ENCODE measurements at places on chromosomes 6 and 20. TPM values are rescaled to one million over a fixed set of nuclear protein-coding genes. Genes with fewer than 3 reads are reported as not detected.

The XKR7 gene
- total RNA-seq: not detected

DNA sequence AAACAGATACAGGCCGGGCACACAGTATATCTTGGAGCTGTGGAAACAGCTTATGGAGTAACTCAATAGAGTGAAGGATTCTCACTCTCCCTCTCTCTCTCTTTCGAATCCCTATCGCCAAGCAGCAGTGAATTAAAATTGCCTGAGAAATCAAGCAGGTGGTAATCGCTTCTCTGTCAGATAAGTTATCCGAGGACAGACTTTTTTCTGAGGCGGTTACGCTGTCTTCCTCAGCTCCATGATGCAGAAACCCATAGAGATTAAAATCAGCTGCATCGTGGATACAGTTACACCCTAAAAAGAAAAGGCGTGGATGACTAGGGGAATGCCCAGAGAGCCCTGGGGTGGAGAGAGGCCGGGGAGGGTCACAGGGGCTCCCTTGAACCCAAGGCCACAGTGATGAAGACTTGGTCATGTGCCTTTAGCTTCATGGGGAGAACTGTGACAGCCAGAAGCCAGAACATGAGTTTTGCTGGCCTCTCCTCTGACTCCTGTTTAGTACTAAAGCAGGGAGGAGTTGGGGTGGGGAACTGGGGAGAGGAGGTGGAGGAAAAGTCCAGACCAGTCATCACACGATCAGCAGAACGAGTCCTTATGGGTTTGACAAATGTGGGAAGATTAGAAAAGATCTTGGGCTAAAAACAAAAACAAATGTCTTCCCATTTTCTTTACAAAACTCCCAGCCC lies 138.8 kb upstream of the JARID2 start:
- no peaks in the 10 kb centered on the region for H3K27me3 ChIP-seq
- no peak for DNase-seq
- H3K4me3 ChIP-seq: no peak overlapping the region
- H3K4me1 ChIP-seq: peaks cover 2% of the 10 kb centered on the region
- H3K36me3 ChIP-seq: no peaks in the 10 kb centered on the region

The RBM38 gene
- 116 TPM for total RNA-seq

The REPS1 gene
- 44.9 TPM for total RNA-seq

- peaks cover 27% of the 10 kb centered on the region for H3K4me1 ChIP-seq
- H3K4me3 ChIP-seq: no peak overlapping the region
- H3K36me3 ChIP-seq: peaks cover 55% of the 10 kb centered on the region
- peak overlapping the region; percentile 52 for H3K27ac ChIP-seq
These were observed 7.7 kb downstream of the LSM14B start for GRCh38 chr20:62129731-62130531.

GRCh38 chr6:29726571-29727194 lies 3.4 kb downstream of the HLA-F start:
- no peaks in the 10 kb centered on the region for H3K27me3 ChIP-seq
- DNase-seq: no peak
- peak overlapping the region; percentile 93 for H3K4me3 ChIP-seq

DNA sequence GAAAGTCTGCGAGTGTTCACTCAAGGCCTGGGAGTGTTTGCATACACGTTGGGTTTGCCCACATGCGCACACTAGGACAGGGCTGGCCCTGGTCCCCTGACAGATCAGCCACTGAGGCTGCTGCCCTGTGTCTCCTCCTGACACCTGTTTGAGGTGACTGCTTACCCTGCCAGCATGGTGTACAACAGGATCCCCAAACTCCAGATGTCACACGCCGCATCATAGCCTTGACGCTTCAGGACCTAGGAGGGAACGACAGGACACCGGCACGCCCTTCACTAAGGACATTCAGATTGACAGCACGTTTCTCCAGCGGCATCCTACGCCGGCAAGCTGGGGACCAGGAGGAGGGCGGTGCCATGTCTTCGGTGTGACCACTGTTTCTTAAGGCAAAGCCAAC lies 37.0 kb upstream of the MPC1 start:
- H3K4me1 ChIP-seq: peaks cover 65% of the 10 kb centered on the region
- H3K27me3 ChIP-seq: no peaks in the 10 kb centered on the region
- no peak for DNase-seq
- H3K36me3 ChIP-seq: peaks cover 13% of the 10 kb centered on the region

GRCh38 chr6:7237653-7238188 lies 75.3 kb downstream of the SSR1 start:
- H3K36me3 ChIP-seq: peaks cover 6% of the 10 kb centered on the region
- peaks cover 31% of the 10 kb centered on the region for H3K4me1 ChIP-seq
- H3K4me3 ChIP-seq: no peak overlapping the region
- no peak overlapping the region for H3K27ac ChIP-seq
- no peak for DNase-seq

- no peaks in the 10 kb centered on the region for H3K36me3 ChIP-seq
- no peak overlapping the region for H3K4me3 ChIP-seq
- no peak overlapping the region for H3K27ac ChIP-seq
- no peak for DNase-seq
- H3K27me3 ChIP-seq: peaks cover 1% of the 10 kb centered on the region
These were observed 21.1 kb upstream of the CD24 start for GRCh38 chr6:106995640-106996039.

DNA sequence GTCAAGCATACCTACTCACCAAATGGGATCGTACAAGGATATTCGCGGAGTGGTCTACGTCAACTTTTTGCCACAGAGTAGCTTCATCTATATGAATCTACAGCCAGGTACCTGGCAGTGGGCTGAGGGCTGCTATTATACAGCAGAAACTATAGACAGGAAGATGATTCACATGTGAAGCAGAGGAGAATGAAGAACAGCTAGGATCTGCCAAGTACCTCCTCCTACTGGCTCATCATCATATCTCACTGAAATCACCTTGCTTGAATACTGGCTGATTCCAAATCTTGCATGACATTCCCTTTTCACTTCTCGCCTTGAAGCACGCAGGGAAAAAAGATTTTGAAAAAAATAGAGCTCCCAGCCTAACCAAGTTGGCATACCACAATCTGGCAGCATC lies 488.7 kb upstream of the NRSN1 start:
- H3K4me1 ChIP-seq: no peaks in the 10 kb centered on the region
- no peak overlapping the region for H3K4me3 ChIP-seq
- DNase-seq: no peak
- no peaks in the 10 kb centered on the region for H3K27me3 ChIP-seq
- no peak overlapping the region for H3K27ac ChIP-seq

GRCh38 chr6:89637960-89638319 lies 607 bp downstream of the LYRM2 start:
- H3K27me3 ChIP-seq: no peaks in the 10 kb centered on the region
- H3K4me1 ChIP-seq: peaks cover 29% of the 10 kb centered on the region
- no peak for DNase-seq
- peak overlapping the region; percentile 97 for H3K27ac ChIP-seq
- peak overlapping the region; percentile 94 for H3K4me3 ChIP-seq

DNA sequence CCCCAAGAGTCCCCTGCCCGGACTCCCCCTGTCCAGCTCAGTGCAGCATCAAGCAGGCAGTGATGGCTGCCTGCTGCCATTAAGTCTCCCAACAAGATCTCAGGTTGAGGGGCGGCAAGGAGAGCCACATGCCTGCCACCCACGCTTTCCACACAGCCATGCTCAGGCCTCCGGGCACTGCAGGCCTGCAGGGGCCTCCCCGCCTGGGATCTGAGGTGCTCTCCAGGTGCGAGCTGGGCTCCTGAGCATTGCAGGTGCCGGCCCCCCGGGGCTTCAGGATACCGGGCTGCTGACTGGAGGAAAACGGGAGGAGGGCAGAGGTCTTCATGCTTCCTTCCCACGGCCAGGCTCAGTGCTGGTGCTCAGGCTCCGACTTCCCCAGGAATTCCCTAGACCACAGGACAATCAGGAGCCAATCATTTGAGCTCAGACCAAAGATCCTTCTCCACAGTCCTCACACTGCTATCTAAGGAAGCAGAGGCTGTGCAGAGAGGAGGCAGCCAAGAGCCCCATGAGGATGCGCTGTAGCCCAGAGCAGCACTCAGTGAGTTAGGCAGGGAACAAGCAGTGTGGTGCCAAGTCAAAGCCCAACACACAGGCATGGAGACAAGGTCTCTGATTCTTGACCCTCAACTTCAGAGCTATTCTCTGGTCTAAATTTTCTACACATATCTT lies 52.7 kb downstream of the PYGB start:
- no peak overlapping the region for H3K4me3 ChIP-seq
- H3K27me3 ChIP-seq: no peaks in the 10 kb centered on the region
- no peak for DNase-seq
- H3K4me1 ChIP-seq: peaks cover 3% of the 10 kb centered on the region
- H3K27ac ChIP-seq: no peak overlapping the region

The COL12A1 gene
- total RNA-seq: not detected

The GJA10 gene
- not detected for total RNA-seq

DNA sequence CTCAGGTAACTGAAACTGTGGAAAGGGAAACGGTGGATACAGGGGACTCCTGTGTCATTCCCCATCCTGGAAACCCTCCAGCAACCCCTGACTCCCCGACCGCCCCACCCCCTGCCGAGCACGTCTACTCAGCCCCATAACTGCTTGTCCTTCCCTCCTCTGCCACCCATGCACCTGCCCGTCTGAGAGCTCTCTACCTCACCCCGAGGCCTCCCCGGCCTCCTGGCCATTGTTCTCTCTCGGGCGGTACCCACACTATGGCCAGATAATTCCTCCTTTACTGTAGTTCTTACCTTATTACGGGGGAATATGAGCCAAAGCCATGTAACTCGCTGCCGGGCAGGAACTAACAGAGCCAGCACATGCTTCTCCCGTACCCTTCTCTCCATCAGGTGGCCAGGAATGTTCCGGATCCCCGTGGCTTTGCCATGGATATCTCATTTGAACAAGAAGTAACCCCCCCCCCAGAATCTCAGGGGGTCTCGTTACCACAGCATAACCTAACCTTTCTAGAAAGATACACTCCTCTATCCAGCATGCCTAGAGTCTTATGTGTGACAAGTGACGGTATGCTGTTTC lies 4.8 kb upstream of the IRF4 start:
- DNase-seq: no peak
- no peak overlapping the region for H3K27ac ChIP-seq
- peaks cover 4% of the 10 kb centered on the region for H3K27me3 ChIP-seq
- peaks cover 31% of the 10 kb centered on the region for H3K4me1 ChIP-seq
- no peak overlapping the region for H3K4me3 ChIP-seq

GRCh38 chr6:19180348-19181072 lies 656.7 kb upstream of the ID4 start:
- H3K4me3 ChIP-seq: no peak overlapping the region
- no peak for DNase-seq
- no peaks in the 10 kb centered on the region for H3K4me1 ChIP-seq
- no peaks in the 10 kb centered on the region for H3K36me3 ChIP-seq

DNA sequence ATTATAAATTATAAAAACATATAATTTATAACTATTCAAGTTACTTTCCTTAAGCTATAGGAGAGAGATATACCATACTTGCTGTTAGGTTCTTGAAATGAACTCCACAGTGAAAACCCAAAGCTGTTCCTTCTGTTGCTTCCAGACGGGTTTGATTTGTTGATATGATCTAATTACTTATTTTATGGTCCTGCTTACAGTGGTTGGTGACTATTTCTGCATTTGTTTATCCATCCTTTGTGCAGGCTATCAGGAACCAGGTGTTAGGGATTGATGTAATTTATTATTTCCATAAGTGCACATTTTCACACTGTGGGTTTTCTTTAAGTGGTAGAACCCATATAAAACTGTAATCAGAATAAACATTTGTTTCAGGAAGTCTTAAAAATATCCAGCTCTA lies 167.1 kb downstream of the KIF6 start:
- no peak for DNase-seq
- H3K4me1 ChIP-seq: no peaks in the 10 kb centered on the region

DNA sequence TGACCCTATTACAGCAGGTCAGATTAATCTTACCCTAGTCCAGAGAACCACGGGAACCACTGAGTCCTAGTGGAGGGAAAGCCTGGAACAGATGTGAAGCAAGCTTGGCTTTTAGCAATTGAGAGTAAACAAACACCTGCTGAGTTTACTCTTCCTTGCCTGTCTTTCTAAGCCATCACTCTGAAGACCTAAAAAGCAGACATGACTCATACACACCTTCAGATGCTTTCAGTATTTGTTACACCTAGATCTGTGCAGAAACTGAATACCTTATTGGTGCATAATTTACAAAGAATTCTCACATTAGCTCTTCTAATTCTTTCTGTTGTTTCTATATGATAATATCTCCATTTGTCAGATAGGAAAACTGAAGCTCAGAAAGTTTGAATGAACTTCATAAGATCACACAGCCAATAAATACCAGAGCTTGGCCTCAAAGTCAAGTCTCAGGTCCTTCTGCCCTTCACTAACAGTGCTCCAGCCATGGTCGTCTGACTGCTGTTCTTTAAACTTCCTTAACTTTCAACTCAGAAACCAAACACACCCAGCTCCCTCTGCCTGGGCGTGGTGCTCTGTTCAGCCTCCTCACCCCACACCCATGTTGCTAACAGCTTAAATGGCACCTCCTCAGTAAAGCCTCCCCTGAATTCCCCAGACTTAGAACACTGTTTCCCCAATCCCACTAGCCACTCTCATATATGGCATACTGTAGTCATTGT lies 8.6 kb upstream of the GABBR1 start:
- H3K4me3 ChIP-seq: no peak overlapping the region
- peak overlapping the region; percentile 63 for H3K27ac ChIP-seq
- no peaks in the 10 kb centered on the region for H3K27me3 ChIP-seq
- H3K4me1 ChIP-seq: peaks cover 17% of the 10 kb centered on the region
- DNase-seq: peak; percentile 21
- no peaks in the 10 kb centered on the region for H3K36me3 ChIP-seq

DNA sequence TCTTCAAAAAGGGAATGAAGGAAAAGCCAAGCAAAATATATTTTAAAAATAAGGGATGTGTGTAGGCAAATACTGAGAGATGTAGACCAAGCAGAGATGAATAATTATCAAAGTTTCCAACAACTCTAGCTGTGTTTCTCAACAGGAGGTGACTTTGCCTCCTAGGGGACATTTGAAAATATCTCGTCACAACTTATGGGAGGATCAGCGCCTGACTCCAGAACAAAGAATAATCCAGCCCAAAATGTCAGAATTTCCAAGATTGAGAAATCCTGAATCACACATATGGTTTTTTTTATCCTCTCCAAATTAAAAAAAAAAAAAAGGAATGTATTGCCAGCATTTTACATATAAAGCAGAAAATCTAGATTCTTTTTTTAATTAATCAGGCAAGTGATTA lies 241.2 kb upstream of the ZFP64 start:
- no peaks in the 10 kb centered on the region for H3K27me3 ChIP-seq
- no peak overlapping the region for H3K27ac ChIP-seq
- DNase-seq: no peak

DNA sequence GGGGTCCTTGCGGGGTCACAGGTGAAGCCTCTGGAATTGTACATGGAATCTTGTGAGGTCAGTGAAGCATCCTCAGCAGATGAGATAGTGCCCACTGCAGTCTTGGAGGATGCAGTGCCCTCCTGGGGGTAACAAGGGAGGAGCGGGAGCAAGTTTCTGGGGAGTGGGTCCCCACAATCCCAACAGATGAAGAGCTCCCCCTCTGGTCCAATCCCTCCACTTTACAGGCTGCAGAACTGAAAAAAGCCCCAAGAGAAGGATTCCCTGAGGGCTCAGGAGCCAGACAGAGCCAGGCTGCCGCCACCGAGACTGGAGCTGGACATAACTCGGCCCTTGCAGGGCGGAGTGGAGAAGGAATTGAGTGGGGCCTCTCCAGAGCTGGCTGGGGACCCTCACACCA lies 52.4 kb downstream of the TTI1 start:
- no peaks in the 10 kb centered on the region for H3K27me3 ChIP-seq
- peaks cover 10% of the 10 kb centered on the region for H3K4me1 ChIP-seq
- peaks cover 12% of the 10 kb centered on the region for H3K36me3 ChIP-seq
- no peak overlapping the region for H3K27ac ChIP-seq
- H3K4me3 ChIP-seq: no peak overlapping the region

Data from activated CD8-positive, alpha-beta T cell treated with anti-CD3 and anti-CD28 coated beads for 36 hours (primary cell).